ENCODE measurements at places on chromosomes 11 and 22.
A peak's percentile ranks its signal among the peaks of the same experiment; 100 is the strongest.

- no peaks in the 10 kb centered on the region for H3K36me3 ChIP-seq
- no peak overlapping the region for H3K27ac ChIP-seq
- H3K27me3 ChIP-seq: no peaks in the 10 kb centered on the region
- DNase-seq: no peak
Measured at GRCh38 chr11:128422576-128423370, 164.6 kb downstream of the ETS1 start.

DNA sequence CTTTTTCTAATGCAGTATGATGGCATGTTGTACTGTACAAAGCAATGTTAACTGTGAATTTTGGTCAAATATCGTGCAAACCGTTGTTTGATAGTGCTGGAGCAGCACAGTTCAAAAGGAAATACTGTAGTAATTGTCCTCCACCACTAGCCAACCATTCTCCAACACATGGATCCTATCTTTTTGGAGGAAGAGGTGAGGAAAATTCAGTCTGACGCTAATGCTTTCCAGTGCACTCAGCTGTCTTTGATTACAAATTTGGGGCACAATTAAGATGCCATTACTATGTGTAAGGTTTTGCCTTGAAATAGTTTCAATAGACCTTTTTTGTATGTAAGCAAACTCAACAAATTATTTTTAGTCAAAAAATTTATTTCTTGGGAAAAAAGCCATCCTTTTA is 240.5 kb upstream of the CCDC179 start:
- DNase-seq: no peak
- no peaks in the 10 kb centered on the region for H3K4me1 ChIP-seq
- no peaks in the 10 kb centered on the region for H3K27me3 ChIP-seq
- H3K4me3 ChIP-seq: no peak overlapping the region
- no peaks in the 10 kb centered on the region for H3K36me3 ChIP-seq
- no peak overlapping the region for H3K27ac ChIP-seq

DNA sequence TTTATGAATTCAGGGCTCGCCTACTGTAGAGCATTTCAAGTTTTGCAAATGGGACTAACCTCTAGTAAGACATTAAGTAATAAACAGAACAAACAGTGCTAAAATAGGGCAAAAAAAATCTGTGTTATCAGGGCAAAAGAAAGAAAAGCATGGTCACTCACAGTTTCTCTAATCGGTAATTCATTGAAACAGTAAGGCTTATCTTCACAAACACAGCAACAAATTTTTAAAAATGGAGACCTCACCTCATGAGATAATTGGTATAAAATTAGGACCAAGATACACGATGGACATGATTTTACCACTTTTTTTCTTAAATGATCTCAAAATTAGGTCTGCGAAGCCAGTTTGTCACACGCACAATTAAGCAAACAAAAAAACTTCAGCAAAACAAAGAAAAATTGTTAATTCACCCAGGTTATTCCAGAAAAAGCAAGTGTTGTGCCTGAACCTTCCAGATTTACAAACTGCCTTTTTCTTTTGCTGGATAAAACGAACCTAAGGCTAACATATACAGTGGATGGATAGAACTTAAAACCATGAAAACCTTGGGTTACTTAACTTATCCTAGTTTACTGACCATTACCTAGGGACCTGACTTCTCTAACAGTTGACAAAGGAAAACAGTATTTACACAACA is 1.4 kb downstream of the TMEM123 start:
- no peak for DNase-seq
- peaks cover 5% of the 10 kb centered on the region for H3K36me3 ChIP-seq
- H3K27ac ChIP-seq: no peak overlapping the region
- peak overlapping the region; percentile 83 for H3K4me3 ChIP-seq
- peaks cover 22% of the 10 kb centered on the region for H3K4me1 ChIP-seq

DNA sequence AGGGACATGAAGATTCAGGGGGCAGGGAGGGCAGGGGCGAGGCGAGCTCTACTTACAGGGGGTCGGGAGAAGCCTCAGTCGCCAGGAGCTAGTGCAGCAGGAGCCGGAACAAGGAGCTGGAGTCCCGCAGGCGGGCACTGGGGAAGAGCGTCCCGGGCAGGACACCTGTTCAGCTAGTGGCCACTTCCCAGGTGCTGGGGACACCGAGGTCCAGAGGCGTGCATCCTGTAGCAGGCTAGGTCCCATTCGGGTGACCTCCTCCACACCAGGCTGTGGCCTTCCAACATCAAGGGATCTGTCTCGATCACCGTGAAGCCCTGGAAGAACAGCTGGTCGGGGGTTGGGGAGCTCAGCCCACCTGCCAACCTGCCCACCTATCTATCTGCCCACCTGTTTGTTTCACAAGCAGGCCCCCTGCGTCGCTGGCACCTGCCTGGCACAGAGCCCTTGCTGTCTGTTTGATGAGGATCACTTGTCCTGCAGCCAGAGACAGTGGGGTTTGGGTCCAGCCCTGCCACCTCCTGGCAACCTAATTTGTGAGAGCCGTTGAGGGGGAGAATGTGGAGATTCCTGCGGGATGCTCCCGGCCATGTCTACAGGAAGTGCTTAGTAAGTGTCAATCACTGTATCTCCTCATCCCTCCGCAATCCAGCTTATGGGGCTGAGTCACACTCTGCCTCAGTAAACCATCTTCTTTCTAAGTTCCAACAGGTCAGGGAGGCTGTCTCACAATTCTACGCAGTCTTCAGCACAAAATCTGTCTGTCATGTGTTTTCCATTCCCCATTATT is 940.9 kb downstream of the BRD1 start:
- H3K4me3 ChIP-seq: no peak overlapping the region
- DNase-seq: no peak
- H3K4me1 ChIP-seq: no peaks in the 10 kb centered on the region
- H3K27ac ChIP-seq: no peak overlapping the region
- no peaks in the 10 kb centered on the region for H3K27me3 ChIP-seq

DNA sequence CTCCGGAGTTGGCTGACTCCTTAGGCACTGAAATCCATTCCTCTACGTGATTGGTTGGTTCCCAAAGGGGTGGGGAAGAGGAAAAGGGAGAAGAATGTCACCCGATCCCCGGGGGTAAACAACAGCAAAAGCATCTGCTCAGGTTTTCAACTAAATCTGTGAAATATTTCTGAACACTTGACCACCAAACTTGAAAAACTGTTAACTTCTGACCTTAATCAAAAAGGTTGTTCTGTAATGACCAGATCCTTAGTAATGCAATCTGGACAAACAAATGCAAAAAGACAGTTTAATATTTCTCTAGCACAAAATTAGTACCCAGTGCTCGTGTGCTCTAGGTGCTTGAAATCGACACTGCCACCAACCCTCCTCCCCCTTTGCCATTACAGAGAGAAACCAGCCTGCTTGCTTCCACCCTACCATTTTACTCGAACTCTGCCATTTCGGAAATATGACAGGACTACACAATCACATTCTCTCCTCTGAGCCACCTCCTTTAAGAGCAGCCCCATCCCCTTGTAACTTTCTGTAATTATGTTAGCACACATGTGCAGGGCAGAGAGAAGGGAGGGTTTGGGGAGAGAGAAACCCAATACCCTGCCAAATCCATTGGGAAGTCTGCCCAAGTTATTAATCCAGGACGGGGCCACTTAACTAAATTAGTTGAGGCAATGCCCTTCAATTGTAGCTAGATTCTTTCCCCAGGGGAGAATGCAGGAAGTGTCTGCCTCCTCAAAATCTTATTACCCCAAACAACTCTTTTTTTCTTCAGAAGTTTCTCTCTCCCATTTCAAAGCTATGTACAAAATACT is 113.8 kb downstream of the RBFOX2 start:
- H3K4me1 ChIP-seq: peaks cover 16% of the 10 kb centered on the region
- no peaks in the 10 kb centered on the region for H3K36me3 ChIP-seq

- H3K4me3 ChIP-seq: no peak overlapping the region
- DNase-seq: no peak
- H3K27me3 ChIP-seq: no peaks in the 10 kb centered on the region
- no peaks in the 10 kb centered on the region for H3K36me3 ChIP-seq
- H3K27ac ChIP-seq: no peak overlapping the region
Measured at GRCh38 chr22:37273126-37273845, 9.0 kb upstream of the CYTH4 start.

- no peak for DNase-seq
- no peaks in the 10 kb centered on the region for H3K36me3 ChIP-seq
- H3K27ac ChIP-seq: no peak overlapping the region
- no peaks in the 10 kb centered on the region for H3K27me3 ChIP-seq
- no peak overlapping the region for H3K4me3 ChIP-seq
Measured at GRCh38 chr11:123745764-123746451, 4.4 kb upstream of the ZNF202 start.

All from H1 (cell line).